Retina (tissue), 1 donor: ENCODE measurements at places on chromosomes 2 and 18.

DNA sequence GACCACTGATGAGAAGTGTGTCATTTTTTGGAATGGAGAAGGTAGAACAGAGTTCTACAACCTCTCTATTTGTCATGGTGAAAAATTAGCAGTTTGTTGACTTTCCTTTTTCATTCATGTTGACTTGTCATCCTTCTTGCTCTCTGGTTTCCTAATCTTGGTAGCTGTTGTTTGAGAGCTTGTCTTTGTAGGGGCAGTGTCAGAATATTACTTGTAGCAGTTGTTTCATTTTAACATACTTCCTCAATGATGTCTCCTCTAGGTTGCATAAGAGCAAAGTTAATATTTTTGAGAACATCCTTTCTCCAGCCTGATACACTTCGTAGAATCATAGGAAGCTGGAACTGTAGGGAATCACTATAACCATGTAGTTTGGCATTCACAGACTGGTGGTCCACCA lies 368.2 kb upstream of the FANCL start:
- DNase-seq: no peak

- no peak for DNase-seq
These were observed 336.5 kb upstream of the SLC39A10 start for GRCh38 chr2:195320413-195320973.

DNA sequence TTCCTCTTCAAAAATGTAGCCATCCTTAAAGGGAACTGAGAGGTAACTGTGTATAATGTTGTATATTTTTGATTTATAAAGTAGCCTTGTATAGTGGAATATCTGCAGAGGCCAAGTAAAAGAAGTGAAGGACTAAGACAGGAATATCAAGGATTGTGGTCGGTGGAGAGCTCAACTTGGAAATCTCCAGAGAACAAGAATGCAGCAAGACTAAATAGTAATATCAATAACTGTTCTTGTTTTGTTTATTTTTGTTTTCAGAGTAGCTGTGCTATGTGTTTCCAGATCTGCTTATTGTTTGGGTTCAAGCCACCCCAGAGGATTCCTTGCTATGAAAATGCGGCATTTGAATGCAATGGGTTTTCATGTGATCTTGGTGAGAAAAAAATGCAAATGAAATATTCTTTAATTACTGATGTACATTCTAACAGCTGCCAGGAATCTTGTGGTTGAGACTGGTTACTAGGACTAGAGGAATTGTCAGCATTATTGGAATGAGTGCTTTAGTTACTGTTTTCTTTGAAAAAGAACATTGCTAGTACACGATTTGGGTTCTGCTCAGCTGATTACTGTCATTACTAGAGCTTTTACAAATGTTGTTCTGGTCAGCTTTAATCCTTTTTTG lies 25.0 kb downstream of the FASTKD2 start:
- DNase-seq: no peak

DNA sequence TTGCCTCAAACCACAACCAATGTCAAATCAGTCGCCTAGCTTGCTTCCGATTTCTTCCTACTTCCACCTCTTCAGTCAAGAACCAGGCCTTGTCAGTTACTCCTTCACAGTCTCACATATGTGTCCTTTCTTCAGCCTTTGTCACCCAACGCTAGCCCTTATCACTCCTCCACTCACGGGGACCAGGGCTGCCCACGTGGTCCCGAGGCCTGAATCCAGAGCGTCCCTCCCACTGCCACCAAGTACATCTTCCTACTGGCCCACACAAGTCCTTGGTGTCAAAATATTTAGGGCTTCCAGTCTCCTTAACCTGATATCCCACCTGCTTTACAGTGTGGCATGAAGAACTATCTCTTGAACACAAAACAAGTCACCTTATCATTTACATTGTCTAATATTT lies 119.1 kb upstream of the SPRED2 start:
- DNase-seq: no peak

DNA sequence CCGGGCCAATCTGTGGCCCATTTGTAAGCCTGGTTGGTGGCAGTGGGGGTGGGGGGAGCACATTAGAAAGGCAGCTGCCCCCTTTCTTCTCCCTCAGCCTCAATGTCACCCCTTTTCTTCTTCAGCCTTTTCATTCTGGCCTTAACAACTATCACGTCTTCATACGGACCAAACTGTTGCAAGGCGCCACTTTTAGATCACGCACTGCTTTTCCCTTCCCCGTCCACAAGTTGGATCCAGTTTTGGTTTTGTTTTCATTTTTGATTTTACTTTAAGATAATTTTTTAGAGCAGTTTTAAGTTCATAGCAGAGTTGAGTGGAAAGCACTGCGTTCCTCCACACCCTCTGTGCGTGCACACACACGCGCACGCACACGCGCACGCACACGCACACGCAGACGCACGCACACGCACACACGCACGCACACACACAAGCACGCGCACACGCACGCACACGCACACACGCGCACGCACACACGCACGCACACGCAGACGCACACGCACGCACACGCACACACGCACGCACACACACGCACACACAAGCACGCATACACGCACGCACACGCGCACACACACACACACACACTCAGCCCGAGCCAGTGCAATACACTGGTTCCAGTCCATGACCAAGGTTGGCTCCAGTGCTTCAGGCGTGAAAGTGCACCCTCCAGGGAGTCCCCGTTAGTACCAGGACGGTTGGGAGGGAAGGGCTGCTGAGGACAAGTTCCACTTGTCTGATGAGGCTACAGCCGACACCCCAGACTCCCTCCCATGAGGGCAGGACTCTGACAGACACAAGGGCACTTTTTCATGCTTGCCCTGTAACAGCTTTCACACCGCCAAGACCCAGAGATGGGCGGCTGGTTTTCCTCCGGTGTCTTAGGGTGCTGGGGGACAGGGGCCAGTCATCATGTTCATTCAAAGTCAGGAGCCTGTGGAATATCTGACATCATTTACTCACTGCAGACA lies 22.4 kb downstream of the FBLN7 start:
- DNase-seq: no peak

- DNase-seq: no peak
These were observed 22.9 kb downstream of the SLC66A2 start for GRCh38 chr18:79928563-79928960.

DNA sequence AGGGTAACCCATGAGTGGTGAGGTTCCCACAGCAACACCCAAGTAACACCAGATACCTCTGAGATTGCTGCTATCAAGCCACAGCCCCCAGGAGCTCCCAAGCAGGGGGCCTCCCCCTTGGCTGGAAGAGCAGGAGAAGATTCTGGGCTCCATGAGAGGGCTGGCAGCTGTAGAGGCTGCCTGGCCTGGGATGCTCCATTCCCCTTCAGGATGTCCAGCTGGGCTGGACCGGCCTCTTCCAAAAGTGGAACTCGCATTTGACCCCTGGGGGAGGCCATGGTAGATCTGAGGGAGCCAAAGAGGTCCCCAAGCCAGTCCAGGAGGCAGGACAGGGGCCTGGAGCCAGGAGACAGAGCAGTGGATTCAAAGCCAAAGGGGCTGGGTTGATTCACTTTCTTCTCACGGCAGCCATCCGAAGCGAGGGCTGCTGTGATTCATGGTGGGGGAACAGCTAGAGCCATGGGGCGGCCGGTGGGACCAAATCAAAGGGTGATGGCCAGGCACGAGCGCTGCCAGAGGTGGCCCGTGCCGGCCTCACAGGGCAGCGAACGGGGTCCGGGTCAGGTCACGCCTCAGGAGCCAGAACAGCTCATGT lies 95.3 kb upstream of the ID2 start:
- DNase-seq: no peak

DNA sequence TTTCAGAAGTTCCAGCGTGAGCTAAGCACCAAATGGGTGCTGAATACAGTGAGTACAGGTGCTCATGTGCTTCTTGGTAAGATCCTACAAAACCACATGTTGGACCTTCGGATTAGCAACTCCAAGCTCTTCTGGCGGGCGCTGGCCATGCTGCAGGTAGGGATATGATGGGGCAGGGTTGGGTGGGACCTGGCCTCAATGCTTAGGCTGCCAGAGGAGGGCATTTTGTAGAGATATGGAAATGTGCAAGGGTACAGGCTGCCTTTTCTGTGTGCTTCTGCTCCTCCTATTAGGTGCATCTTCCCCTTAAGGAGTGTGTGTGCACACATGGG lies 22.1 kb downstream of the GCKR start:
- no peak for DNase-seq

- no peak for DNase-seq
These were observed 271.7 kb downstream of the TWIST2 start for GRCh38 chr2:239119346-239120126.

- no peak for DNase-seq
These were observed 185.4 kb upstream of the REV1 start for GRCh38 chr2:99675130-99675661.

- DNase-seq: no peak
These were observed 113.3 kb downstream of the TFCP2L1 start for GRCh38 chr2:121171625-121172119.

GRCh38 chr2:4415810-4416413 lies 712.5 kb downstream of the DCDC2C start:
- DNase-seq: no peak

DNA sequence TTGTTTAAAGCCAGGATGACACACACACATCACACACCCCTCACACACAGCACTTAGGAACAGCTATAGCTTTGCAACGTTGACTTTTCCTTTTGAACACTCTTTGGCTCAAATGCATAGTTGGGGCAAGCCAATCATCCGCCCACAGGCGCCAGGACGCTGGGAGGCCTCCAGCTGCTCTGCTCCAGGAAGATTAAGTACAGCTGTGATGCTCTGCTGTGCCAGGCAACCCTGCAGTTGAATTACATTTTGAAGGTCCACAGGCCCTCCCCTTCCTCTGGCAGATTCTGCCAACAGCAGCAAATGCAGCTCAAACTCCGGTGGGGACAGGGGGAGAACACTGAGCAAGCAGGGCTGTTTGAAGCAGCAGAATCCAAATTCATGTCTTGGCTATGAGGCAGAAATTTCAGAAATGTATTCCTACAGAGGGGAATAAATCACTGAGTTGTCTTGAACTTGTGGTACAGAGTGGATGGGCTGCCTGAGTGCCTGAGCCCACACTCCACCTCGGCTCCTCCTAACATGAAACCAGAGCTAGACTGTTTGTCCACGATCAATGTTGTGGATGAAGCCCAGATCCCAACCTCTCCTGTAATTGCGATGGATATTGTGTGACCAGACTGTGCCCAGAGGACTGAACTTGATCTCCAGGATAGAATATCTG lies 86.5 kb upstream of the PPP1CB start:
- DNase-seq: no peak
